NCI-H1048 (cell line): ENCODE measurements at places on chromosomes 1 and 21.

DNA sequence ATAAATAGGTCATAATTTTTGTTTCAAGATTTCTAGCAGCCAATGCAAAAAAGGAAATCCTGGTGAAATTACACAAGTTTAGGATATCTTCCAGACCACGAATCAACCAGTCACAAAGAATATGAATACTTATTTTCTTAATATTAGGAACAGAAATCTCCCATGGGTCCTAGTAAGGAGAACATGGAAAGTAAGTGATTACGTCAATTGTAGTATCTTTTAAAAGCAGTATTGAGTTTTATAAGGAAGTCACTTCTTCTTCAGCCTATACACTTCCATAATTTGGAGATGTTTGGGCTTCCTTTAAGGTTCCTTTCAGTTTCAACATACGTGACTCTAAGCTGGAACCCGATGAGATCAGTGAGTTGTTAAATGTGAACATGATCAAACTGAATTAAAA is 534.5 kb downstream of the USP25 start:
- no peak for DNase-seq

GRCh38 chr1:1318131-1318652 is 6.3 kb downstream of the INTS11 start:
- DNase-seq = no peak

- DNase-seq = no peak
These were observed 3.4 kb downstream of the FAM43B start for GRCh38 chr1:20555758-20556120.

DNA sequence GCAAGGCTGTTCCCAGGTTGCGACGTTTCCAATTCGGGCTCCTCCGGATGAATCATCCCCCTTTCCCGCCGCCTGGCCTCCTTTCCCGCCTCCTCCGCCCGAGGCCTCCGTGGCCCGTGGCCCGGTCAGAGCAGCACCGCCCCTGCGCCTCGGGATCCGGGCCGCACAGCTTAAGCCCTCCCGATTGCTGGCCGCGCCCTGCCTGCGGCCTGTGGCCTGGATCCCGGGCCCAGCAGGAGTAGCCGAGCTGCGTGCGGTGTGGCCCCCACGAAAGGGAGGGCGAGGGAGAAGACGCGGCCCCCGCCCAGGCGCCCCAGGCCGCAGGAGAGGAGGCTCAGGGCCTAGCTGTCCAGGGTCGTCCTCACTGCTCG is 1.0 kb downstream of the TMEM200B start:
- no peak for DNase-seq

- DNase-seq = no peak
These were observed 120.9 kb downstream of the HLX start for GRCh38 chr1:220999872-221000863.

DNA sequence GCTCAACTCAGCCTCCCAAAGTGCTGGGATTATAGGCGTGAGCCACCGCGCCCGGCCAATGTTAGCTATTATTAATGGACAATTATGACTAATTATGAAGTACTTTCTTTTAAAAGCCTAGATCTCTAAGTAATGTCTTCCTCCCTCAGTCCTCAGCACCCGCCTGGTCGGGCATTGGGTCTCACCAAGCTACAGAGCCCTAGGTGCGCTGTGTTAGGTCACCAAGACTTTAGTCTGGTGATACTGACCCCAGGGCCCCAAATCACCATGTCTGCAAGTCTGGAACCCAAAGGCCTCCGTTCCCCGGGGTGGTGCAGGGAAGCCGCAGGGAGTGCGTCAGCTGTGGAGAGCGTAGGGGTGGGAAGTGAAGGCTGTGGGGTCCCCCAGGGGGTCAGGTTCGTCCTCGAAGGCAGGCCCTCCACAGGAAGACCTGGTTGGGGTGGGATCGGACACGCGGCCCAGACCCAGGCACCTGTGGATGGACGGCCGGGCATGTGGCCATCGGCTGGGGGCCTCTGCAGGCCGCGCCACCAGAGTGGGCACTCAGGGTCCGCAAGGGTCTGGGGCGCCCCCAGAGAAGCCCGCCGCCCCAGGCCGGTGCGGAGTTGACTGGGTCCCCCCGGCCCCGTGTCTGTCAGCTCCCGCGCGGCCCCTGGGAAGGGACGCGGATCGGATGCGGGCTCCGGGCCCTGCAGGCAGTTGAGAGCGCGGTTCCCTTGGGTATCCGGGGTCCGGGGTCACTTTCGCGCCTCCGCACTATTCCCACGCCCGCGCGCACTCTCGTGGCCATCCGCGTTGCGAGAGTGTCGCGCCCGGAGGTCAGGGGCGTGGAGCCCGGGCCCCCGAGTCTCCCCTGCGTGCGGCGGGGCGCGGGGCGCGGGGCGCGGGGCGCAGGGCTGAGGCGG is 710 bp upstream of the PDXK start:
- DNase-seq = no peak

- DNase-seq = no peak
These were observed 62.5 kb downstream of the OSBPL9 start for GRCh38 chr1:51679435-51679834.

DNA sequence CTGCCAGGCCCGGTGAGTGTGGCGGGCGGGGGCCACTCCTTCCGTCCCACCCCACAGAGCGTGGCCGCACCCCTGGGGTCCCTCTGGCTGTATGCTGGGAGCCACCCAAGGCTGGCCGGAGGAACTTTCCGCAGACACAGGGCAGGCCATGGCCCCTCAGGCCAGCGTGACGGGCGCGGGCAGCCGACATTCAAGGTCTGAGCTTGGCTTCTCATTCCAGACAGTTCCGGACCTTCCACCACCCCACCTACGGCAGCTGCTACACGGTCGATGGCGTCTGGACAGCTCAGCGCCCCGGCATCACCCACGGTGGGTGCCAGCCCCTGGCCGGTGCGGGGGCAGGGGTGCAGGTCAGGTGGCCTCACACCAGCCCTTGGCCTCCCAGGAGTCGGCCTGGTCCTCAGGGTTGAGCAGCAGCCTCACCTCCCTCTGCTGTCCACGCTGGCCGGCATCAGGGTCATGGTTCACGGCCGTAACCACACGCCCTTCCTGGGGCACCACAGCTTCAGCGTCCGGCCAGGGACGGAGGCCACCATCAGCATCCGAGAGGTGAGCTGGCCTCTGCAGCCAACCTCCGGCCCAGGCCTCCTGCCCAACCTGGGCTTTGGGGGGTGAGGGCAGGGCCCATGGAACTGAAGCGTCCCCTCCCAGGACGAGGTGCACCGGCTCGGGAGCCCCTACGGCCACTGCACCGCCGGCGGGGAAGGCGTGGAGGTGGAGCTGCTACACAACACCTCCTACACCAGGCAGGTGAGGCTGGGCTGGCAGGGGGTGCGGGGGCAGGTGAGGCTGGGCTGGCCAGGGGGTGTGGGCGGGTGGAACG is 7.3 kb downstream of the SCNN1D start:
- no peak for DNase-seq

- DNase-seq = no peak
These were observed 19.1 kb downstream of the MATN1 start for GRCh38 chr1:30704271-30704670.

DNA sequence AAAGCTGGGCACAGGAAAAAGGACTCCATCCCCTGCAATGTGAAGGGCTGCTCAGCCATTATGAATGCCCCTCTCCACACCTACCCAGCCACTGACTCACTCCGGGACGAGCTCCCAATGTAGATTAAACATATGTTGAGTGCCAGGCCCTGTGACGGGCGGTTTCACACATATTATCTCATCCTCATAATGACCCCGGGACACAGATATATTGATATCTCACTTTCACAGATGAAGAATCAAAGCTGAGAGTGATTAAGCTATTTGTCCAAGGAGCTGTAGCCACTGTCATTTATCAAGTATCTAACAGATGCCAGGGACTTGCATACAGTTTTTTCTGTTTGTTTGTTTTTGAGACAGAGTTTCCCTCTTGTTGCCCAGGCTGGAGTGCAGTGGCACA is 35.0 kb upstream of the SLC30A1 start:
- no peak for DNase-seq

DNA sequence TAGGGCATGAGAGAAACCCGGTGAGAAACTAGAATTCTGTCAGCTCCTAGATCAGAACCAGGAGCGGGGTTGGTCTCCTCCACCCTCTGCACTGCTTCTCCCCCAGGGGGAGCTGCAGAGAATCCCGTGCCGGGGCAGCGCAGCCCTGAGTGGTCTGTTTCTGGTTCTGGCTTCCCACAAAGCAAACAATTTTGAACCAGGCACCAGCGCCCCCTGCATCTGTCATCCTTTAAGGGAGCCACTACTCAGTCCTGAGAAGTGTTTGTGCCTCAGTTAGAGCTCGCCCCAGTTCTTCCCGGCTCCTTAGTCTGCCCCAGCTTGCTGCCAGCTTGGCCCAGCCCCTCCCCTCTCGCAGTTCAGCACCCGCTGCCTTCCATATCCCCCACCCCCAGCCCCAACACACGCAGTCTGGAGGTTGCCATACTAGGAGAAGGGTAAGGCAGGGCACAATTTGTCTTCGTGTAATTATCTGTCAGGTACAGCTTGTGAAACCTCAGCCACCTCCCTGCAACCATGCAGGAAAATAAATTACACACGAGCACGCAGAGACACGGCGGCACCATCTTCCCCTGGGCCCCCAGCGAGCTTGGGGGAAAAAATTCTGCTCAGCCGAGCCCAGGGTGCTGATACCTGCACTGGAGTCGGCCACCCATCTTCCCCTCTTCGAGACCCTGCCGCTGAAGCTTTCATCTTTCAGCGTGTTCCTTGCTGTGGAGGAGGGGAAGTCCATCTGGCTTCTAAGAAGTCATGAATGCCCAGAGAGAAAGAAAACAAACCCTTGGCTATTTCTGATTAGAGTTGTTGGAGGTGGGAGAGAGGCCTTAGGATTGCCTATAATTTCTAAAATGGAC is 62.6 kb upstream of the CD1D start:
- no peak for DNase-seq

GRCh38 chr1:1625404-1625775 is 6.6 kb upstream of the MMP23B start:
- no peak for DNase-seq

DNA sequence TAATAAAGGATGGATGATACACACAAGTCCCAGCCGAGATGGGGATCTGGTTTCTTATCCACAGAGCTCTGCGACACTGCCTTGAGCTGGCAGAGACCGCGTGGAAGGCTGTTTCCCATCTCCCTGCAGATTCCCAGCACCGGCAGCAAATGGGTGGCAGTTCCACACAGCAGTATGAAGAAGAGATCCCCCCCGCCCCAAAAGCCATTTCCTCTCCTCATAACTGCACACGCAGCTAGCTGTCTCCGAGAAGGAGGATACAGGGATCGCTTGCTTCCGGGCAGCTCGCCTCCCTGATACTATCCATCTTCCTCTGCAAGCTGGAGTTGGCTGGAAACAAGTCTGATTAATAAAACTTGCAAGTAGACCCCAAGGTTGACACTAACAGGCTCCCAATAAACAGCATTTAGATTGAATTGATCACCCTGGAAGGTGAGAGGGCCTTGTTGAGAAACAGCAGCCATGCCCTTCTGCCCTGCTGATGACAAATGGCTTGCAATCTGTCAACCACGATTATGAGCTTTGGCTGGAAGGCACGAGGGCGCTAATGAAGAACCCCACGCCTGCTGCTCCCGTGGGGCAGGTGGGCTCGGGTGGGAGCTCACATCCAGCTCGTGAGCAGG is 642.3 kb downstream of the AJAP1 start:
- DNase-seq = no peak

DNA sequence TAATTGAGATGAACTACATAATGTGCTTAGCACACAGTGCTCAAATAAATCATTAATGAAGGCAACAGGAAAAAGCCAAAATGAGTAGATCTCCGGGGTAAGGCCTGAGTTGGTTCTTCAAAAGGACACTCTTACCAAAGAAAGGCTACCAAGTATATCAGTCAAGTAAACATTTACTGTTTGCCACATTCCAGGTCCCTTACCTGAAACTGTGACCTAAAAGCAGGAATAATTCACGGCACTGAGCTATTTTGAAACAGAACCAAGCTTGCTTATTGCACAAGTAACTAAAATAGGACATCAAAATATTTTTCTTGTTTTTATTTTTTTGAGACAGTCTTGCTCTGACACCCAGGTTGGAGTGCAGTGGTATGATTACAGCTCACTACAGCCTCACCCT is 2.0 kb upstream of the PITHD1 start:
- DNase-seq = no peak

DNA sequence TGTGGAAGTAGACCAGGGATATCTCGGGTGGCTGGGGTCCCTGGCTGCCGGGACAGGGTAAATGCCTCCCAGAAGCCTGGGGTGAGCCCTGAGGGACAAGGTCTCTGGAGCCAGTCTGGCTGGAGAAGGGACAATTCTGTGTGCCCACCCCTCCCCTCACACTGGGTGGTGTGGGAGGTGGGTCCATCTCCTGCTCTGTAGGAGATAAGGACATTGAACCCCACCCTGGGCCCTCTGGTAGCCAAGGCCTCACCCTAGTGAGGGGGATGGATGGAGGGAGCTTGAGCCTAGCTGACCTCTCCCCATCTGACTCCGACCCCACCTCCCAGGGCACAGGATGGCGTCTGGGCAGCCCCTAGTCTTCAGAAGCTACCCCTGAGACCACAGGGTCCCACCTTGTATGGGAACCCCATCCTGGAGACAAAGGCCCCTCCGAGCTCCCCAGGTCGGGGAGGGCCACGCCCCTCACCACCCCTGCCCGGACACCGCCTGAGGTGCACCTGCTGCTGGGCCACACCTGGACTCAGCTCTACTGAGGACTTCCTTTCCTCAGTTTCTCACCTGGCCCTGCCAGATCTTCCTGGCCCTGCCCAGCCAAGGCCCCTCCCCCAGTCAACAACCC is 4.3 kb downstream of the AGRN start:
- no peak for DNase-seq

DNA sequence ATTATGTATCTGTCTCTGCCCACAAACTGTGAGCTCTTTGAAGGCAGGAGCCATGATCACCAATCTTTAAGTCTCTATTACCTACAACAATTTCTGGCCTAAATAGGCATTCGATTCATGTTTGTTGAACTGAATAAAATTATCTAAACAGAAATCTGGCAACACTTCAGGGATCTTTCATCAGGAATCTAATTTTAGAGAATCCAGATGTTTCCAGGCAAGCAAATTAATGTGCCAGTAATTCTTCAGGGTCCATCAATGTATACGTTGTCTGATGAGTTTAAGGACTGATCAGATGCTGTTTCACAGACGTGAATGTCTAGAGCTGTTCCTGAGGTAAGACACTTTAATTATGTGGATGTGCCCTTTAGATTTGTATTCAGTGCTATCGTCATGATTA is 524.4 kb downstream of the PTPRC start:
- DNase-seq = no peak

GRCh38 chr1:19644681-19645410 is 735 bp downstream of the NBL1 start:
- no peak for DNase-seq

DNA sequence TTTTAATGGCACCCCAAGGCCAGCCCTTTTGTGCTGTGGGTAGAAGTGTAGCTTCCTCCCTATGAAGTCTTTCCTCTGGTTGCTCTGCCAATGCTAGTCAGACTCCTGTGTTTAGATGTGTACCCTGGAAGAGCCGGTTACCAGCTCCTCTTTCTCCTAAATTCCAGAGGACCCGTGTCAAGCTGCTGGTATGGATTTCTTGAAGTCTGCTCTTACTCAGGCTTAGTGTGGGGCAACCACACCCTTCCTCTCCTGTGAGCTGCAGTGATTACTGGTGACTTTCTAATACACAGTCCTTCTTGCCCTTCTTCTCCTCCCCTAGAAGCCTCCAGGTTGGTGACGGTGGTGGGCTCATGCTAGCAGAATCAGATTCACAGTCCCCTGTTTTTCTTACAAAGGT is 74.1 kb upstream of the AKT3 start:
- no peak for DNase-seq
